ENCODE measurements at places on chromosomes 6 and 20. TPM values are rescaled to one million over a fixed set of nuclear protein-coding genes. Genes with fewer than 3 reads are reported as not detected.

DNA sequence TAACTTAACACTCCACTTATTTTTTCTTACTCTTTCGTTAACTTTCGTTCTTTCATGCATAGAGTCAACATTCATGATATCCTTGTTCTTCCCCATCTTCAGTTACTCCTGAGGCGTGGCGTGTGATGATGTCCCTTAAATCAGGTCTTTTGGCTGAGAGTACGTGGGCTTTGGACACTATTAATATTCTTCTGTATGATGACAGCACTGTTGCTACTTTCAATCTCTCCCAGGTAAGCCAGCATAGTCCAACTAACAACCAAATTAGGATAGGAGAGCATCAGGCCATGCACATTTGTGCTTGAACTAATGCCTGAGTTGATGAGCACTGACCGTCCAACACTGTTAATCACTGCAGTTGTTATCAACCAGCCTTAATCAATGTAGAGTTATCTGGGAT is 119.6 kb downstream of the TMEM242 start:
- H3K27ac ChIP-seq = no peak overlapping the region
- DNase-seq = no peak
- H3K4me1 ChIP-seq = no peaks in the 10 kb centered on the region
- no peaks in the 10 kb centered on the region for H3K27me3 ChIP-seq
- no peak overlapping the region for H3K4me3 ChIP-seq

Gene KCNK5
- 3.9 TPM for total RNA-seq

Gene PSORS1C2
- not detected for total RNA-seq

DNA sequence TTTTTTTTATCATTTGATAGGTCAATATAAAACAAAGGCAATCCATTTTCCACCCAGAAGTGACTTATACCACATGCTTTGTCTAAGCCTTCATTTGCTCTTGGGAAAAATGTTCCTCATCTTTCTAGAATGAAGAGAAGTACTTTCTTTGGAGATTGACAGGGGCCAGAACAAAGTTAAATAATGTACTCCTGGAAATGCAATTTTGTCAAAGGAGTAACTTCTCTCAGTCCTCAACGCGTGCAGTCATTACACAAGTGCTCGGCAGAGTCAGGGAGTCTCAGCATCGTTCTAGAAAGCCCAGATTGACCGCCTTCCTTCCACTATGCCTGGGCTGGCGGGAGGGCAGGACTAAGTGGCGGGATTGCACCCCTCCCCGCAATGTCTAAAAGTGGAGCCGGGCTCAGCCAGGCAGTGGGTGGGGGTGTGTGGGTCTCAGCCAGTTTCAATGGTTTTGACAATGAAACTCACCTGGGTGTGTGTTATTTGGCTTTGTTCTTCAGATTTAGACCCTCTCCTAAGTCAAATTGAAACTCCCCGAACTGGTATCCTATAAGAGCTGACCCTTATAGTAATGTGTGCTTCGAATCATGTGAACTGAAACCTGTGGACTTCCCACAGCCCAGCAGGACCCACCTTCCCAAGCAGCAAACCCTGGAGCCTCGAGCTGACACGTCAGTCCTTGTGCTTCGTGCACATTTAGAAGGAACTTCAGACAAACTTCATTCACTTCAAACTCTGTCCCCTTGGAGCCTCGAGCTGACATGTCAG is 63.2 kb upstream of the DUSP22 start:
- DNase-seq = no peak
- no peak overlapping the region for H3K27ac ChIP-seq
- peaks cover 28% of the 10 kb centered on the region for H3K4me1 ChIP-seq
- H3K36me3 ChIP-seq = no peaks in the 10 kb centered on the region
- H3K27me3 ChIP-seq = no peaks in the 10 kb centered on the region

DNA sequence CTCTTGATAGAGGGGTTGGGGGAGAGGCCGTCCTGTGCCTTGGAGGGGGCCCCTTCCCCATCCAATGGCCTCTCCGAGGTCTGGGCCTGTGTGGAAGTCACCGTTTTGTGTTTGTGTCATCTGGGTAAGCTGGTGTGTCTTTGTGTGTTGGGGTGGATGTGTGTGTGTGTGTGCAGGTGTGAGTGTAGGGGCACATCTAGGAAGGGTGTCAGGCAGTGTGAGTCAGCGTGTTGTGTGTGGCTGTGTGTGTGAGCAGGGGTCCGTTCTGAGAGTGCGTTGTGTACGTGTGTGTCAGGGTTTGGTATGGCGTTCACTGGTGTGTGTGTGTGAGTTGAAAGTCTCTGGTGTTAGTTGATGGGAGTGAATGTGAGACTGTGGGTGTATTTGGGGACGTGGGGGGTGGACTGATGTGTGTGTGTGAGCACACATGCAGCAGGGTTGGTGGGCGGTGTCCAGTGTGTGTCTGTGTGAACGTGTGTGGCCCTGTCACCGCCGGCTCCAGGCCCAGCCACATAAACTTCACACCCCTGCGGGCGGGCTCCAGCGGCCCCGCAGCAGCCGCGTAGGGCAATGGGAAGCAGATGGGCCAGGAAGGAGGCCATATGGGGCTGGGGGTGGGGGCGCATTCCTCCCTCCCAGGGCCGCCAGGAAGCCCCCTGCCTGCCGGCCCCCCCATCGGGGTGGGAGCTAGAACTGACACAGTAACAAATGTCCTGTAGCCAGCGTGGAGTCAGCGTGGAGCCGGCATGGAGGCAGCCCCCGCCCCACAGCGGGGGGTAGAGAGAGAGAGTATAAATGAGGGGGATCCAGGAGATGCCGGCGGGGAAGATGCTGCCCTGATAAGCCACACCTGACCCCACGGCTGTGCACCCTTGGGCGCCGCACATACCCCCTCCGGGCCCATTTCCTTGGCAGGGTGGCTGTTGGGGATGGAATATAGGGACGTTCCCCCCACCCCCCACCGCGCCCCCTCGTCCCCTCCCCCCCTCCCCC is 32.1 kb downstream of the SNAI1 start:
- H3K4me1 ChIP-seq = peaks cover 38% of the 10 kb centered on the region
- no peak overlapping the region for H3K27ac ChIP-seq
- H3K27me3 ChIP-seq = no peaks in the 10 kb centered on the region
